ENCODE measurements at places on chromosomes 7 and 10.
A peak's percentile ranks its signal among the peaks of the same experiment; 100 is the strongest.

GRCh38 chr7:114554781-114555537, 140.3 kb downstream of the FOXP2 start:
- DNase-seq = peak; percentile 14

GRCh38 chr7:98840722-98841121, 29.1 kb downstream of the TMEM130 start:
- no peak for DNase-seq

DNA sequence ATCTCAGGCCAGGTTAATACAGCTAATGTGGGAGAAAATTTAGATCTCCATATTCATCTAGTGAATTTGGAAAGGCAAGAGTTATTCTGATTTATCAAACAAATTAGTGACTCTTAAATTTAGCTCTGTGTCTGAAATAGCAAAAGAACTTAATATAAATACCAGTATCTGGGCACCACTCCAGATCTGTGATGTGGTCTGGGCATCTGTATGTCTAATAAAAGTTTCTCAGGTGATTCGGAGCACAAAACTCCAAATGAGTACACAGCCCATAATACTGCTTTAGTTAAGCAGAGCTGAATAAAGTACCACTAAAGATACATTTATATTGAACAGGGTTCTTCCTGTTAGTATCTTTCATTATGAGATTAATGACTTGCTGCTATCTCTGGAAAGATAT, 261.4 kb downstream of the BAMBI start:
- DNase-seq = no peak

GRCh38 chr10:30748152-30748973, 118.8 kb upstream of the LYZL2 start:
- DNase-seq = no peak

DNA sequence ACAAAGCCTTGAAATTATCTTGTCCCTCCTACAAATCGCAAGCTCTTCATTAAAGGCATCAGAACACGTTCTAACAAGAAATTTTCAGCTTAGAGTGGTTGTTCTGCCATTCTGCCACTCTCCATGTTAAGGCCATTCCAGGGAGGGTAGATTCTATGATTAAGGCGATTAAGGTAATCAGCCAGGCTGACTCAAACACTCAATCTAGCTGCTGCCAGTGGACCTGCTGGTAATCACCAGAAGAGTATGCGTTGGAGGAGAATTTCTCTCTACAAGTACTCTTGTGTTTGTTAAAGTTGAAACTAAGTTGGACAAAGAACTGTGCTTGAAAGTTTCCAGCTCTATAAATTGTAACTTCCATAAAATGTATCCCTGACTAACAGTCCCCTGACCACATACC, 149.2 kb upstream of the COL1A2 start:
- DNase-seq = no peak

DNA sequence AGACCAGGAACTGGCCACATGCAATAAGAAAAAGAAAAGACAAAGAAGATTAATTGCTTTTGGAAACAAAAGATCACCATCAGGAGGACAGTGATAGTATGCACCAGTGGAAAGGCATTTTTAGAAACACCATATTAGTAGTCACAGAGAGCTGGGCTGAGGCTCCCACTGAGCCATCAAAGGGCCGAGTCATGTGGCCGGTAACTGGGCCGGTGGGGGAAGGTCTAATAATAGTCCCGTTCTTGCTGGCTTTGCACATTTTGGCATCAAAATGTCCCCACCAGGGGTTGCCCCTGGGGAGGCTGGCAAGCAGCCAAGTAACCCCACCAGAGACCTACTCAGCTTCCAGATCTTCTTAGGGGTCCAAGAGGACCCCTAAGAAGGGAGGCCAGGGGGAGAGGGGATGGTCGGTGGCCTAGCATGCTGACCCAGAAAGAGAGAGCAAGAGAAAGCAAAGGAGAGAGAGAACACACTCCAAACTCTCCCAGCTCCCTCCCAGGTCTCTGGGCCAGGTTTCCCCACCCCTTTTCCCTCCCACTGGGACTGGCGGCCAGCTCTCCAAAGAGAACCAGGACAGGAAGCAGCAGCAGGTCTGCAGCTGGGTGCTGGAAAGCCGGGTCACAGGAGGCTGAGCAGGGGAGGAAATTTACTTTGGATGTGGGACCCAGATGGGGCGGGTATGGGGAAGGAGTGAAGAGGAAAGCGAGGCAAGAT, 70.2 kb upstream of the FGFR2 start:
- DNase-seq = no peak

DNA sequence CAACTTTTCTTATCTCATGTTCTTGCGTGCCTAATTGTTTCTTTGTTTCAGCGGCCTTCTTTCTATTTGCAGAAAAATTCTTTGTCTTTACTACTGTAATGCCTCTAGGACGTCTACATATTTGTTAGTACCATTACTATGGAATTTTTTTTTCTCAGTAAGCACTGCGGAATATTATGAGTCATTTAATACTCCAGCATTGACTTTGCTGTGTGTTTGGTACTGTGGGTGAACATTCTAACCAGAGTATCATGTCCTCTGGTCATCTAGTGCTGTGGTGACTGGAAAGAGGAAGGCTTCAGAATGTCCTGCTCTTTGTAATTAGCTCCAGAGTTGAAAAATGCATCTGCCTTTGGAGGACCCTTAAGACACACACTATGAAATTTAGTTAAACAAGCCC, 58.5 kb upstream of the FERD3L start:
- DNase-seq = no peak

- no peak for DNase-seq
These were observed 9.4 kb upstream of the KAT6B start for GRCh38 chr10:74816824-74817498.

DNA sequence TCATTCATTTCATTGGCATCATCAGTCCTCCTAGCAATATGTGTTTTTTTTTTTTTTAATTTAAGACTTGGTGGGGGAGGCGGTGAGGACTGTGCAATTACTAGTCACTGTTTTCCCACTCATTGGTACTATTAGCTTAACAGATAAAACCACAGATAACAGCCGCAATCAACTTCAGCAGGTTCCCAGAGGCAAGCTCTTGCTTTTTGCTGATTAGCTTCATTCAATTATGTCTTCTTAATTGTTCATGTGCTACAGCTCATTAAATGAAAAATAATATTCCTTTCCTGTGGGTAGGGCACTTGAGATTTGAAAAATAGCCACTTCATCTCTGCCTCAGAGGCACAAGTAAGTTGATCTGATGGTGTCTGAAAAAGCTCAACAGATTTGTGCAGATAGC, 215.5 kb downstream of the PCDH15 start:
- no peak for DNase-seq

- DNase-seq = no peak
These were observed 144.5 kb downstream of the RNF216 start for GRCh38 chr7:5636914-5637313.

DNA sequence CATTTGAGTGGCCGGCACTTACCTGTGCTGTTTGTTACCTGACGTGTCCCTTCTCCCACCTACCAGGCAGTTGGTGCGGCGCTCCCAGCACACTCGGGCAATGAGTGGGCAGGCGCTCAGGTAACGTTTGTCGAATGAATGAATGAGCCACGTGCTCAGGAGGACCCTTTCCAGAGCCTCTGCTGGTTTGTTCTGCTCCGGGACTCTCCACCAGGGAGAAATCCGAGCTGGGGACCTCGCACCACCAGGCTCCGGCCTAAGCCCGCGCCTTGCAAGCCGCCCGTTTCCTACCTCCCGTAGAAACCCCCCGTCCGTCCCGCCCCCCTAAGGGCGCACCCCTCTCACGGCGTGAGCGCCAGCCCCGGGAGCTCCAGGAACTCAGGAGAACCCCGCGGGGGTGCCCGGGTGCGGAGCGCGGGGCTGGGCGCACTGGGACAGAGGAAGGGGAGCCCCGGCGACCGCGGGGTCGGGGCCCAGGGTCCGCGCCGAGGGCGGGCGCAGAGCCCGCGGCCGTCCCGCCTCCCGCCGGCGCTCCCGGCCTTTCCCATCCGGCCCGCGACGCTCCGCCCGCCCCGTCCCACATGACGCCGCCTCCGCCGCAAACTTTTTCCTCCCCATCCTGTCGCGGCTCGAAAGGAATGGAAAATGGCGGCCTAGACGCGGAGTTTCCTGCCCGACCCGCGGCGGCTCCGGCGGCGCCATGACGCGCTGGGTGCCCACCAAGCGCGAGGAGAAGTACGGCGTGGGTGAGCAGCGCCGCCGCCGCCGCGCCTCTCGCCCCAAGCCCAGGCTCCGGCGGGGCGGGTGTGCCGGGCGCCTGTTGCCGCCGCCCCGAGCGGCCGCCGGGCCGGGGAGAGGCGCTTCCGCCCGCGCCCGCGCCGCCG, at the start of gene DOCK1:
DOCK1 (plus strand) TSS at position 611 of the 884 bp plus-strand sequence; CDS start at position 701, 90 bp downstream.
- DNase-seq = peak; percentile 67

- no peak for DNase-seq
These were observed 152.9 kb downstream of the DYNC1I1 start for GRCh38 chr7:95925236-95925635.

GRCh38 chr7:80640846-80641245, 2.4 kb downstream of the CD36 start:
- DNase-seq = no peak

DNA sequence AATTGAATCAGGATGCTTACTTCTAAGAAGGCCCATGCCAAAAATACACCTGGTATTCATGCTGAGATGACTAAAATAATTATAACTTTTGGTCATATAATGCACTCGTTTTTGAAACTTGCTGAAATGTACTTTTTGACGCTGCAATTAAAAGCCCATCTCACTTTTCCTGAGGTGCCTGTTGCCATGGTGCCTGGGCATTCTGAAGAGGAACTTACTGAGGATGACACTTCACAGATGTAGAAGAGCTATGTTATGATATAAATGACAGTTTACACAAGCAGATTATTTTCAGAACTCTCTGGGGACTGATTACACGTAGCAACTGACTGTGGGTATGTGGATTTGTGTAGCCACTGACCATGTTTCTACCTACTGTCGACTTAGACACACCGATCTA, 182.4 kb downstream of the TPK1 start:
- DNase-seq = no peak

DNA sequence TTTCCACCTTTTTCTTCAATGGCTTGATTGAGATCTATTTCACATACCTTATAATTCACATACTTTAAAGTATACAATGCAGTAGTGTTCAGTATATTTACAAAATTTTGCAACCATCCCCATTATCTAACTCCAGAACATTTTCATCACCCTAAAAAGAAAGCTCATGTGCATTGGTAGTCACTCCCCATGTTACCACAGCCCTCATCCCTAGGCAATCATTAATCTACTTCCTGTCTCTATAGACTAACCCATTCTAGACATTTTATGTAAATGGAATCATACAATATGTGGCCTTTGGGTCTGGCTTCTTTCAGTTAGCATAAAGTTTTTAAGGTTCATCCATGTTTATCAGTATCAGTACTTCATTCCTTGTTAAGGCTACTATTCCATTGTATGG, 214.2 kb downstream of the WDR11 start:
- no peak for DNase-seq

- no peak for DNase-seq
These were observed 156.7 kb downstream of the BTAF1 start for GRCh38 chr10:92080244-92080643.

- no peak for DNase-seq
These were observed 634.2 kb upstream of the AUTS2 start for GRCh38 chr7:68964060-68964459.

GRCh38 chr7:6650521-6651011, 13.4 kb downstream of the ZNF316 start:
- DNase-seq = no peak

- no peak for DNase-seq
These were observed 130.5 kb upstream of the PFKP start for GRCh38 chr10:2936816-2937215.

DNA sequence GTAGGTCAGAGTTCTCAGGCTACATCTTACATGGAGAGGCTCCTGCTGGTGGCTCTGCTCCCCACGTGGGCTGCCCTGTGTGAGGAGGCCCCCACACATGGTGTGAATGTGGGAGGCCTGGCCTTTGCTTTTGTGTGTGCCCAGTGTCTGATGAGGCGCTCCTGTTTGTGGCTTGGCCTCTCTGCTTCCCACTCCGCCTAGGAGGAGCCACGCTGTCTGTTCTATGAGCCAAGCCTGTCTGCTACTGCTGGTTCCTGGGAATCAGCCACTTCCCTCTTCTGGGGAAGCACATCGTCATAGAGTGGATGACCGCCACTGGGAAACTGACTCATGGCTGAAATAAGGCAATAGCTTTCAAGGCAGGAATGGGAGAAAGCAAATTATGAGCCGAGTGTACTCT, 87.1 kb downstream of the CYP26A1 start:
- no peak for DNase-seq

DNA sequence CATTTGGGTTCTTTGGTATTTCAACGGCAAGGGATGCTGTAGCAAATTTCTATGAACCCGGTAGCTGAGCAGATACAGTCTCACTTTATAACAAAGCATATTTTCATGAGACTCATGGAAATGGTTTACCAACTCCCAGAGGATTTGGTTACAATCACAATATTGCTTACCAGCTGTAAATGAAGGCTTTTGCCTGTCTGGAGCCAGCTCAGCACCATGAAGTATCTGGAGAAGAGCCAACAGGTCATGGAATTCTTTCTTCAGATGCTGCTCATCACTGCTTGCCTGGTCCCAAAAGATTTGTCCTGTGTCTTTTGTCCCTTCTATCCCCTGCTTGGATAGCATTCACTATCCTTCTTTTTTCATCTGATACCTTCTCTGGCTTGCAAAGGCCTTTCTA, 316.9 kb upstream of the PHYHIPL start:
- no peak for DNase-seq

DNA sequence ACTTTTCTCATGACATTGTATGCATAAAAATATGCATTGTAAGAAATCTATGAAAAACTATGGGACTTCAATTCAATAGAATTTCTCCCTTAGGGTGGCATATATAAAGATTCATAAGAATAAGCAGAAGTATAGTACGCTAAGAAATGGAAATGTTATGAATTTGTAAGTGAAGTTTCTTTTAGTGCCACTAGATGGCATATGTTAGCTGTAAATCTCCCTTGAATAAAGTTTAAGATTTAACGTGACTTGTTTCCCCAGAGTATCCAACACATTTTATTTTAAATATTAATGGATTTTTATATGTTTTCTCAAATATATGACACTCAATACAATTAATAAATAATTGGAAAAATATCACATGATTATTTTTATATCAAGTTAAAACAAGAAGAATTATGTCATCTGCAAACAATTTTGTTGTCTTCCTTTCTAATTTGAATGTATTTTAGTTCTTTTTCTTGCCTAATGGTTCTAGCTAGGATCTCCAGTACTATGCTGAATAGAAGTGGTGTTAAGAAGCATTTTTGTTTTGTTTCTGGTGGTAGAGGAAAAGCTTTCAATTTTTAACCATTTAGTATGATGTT, 287.2 kb downstream of the HGF start:
- DNase-seq = peak; percentile 34

DNA sequence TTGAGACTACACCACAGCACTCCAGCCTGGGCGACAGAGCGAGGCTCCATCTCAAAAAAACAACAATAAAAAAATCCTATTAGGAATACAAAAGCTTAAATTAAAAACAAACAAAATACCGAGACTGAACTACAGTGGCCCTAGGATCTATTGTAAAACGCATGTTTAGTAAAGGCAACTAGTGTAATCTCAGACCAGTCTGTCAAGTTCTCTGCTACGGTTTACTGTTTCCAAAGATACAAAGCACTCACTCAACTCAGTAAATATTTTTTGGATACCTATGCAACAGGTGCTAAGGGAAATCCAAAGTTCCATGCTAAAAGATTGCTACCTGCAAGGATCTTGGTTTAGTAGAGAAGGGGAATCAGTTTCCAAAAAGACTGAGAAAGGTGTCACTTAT, 3.4 kb upstream of the MIOS start:
- DNase-seq = no peak

- DNase-seq = no peak
These were observed 2.8 kb downstream of the ZNF22 start for GRCh38 chr10:45003432-45004000.

Measured in NCI-H460 (cell line).